NCI-H2107 (cell line): ENCODE measurements at places on chromosomes 5 and 9.

DNA sequence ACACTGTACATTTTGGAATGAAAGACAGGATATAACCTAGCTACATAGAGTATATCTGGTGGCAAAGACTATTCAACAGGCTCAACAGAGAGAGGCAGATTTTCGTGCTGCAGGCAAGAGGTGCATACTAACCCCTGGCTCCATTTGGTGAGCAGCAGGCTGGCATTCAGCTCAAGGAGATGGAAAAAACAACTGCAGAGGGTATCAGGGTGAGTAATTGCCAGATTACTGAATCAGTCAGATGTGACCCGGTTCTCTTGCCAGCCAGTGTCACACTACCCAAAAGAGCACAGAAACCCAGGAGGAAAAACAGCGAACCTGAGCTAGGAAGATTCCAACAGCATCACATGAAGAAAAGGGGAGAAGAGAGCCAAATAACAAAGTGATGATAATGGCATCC lies 130.4 kb upstream of the PRLR start:
- no peak for DNase-seq

DNA sequence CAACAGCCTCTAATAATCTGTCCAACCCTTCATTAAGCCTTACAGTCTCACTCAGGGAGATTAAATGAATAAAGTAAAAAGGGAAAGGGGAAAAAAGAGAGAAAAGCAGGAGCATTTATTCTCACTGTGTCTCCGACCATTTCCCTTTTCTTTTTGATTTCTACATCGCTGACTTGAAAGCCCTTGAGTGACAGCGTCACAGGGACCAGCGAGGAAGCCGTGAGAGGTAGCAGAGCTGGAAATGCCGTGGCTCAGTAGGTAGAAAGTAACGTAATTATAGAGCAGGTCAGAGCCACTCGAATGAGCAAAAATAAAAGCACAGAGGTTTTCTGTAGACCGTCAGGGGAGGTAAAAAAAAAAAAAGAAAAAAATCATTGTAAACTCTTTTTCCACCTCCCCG lies 52.4 kb downstream of the ASS1 start:
- DNase-seq: no peak

DNA sequence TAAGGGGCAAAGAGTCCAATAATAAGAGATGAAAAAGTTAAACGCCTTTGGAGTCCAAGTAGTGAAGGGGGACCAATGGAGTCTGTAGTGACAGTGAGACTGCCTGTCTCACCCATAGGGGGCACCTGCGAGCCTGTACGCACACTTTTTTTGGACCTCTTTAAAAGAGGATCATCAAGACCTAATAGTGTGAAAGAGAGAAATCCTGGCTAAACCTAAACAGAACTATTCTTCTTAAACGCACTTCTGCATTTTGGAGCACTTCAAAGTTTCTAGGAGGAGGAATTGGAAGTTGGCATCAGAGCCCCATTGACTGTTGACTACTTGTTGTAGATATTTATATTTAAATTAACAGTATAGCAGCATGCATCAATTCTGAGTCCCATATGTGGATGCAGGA lies 636.1 kb upstream of the KLF4 start:
- no peak for DNase-seq

- DNase-seq: no peak
Observed at GRCh38 chr5:111749303-111750026, 7.5 kb downstream of the NREP start.

DNA sequence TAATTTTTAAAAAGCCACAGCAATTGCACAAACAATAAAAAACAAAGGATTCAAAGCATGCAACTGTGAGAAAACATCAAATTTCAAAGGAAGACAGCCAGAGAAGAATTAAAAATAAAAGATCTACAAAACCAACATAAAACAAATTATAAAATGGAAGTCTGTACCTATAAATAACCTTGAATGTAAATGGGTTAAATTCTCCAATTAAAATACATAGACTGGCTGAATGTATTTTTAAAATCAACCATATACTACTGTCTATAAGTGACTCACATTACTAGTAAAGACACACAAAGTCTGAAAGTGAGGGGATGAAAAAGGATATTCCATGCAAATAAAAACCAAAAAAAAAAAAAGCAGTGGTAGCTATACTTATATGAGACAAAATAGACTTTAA lies 33.7 kb downstream of the BTNL8 start:
- DNase-seq: no peak

DNA sequence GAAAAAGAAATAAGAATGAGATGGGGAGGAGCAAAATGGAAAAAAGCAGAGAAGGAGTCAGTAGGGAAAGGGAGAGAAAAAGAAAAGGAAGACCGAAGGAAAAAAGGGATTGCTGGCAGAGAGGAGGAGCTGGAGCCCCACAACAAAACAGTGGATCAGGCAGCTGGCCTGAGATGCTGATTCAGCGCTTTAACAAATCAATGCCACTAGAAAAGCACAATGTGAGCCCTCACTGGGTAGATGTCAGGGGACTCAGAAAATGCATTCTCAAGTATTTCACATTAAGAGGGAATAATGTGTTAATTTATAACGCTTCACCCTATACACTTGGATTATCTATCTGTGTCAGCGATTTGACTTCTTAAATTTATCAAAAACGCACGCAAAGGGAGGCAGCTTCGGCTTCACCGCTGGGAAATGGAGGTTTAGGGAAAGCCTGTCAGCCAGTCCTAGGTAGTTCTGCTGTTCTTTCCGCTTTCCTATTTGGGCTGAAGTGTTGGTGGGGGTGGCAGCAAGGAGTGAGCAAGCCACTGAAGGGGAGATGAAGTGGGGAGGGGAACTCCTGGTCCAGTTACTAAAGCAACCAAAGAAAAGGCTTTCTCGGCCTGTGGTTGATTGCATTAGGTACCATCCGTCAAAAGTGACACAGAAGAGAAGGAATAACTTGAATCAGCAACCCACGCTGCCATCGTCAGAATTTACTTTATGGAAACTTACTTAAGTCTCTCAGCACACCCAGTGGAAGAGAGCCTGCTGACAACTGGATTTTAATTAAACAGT lies 161.6 kb downstream of the BNC2 start:
- DNase-seq: no peak

- no peak for DNase-seq
Observed at GRCh38 chr5:171808951-171809350, 23.3 kb downstream of the SMIM23 start.

- no peak for DNase-seq
Observed at GRCh38 chr5:176743136-176743861, 67.1 kb upstream of the UNC5A start.

- no peak for DNase-seq
Observed at GRCh38 chr5:17365811-17366138, 132.3 kb upstream of the TAF11L2 start.

- DNase-seq: no peak
Observed at GRCh38 chr5:83077662-83078261, 415 bp downstream of the XRCC4 start.

DNA sequence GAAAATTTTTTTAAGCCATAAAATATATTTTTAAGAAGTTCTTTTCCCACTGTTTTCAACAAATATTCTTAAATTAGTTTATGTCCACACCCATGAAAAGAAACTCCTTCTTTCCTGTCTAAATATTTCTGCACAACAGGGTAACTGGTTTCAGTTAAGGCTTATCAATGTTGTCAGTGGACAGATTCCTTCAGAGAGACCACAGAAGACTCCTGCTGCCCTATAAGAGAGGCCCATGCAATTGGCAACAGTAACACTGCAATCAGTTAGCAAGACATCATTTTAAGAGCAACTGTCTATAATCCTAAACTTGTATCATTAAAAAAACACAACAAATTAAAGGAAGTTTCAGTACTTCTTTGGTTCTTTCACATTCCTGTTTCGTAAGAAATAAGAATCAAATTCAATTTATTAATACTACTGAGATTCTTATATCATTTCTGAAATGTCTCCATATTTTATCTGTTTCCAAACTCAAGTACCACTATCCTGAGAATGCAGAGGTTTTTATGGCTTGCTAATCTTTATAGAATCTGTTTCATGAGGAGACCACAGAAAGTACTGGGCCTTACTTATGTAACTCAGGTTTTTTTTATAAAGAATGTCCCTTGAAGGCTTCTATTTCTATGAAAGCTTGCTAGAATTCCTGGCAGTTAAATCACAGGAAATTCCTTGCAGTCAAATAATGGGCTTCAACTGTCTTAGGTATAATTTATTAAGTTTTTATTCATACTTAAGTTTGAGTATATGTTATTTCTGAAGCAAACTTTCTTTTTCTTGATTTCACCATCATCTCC lies 240.2 kb downstream of the RFX3 start:
- DNase-seq: no peak

GRCh38 chr5:67315082-67315989 lies 118.7 kb upstream of the CD180 start:
- DNase-seq: no peak

DNA sequence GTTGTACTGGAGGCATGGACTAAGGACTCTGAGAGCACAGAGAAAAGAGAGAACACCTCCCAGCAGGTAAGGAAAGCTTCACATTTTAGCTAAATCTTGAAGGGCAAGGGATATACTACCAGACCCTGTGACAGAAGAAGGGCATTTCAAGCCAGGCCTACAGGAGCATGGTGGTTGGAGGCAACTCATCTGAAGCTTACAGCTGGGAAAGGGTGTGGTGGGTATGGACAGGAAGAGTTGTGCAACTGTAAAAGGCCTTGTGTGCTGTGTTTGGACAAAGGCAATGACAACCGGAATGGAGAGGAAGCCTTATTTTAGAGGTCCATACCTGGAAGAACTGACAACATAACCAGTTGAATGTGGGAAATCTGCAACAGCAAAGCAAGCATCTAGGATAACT lies 31.2 kb downstream of the NIPSNAP3B start:
- DNase-seq: no peak

DNA sequence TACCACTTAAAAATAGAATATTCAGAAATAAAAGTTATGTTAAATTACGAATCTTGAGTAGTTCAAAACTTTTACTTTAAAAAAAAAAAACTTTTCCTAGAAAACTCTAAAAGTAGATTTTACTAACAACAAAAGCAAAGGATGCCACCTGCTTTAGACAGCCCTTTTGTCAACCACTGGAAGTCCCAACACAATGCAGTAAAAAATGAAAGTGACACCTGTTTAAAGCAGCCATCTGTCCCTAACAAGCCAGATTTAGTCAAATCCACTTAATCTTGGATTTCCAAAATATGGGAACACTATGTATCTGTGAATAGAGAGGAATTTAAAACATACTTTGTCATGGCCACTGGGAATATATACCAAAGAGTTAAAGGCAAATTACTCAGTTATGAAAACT lies 3.8 kb downstream of the RFX3 start:
- no peak for DNase-seq

- DNase-seq: no peak
Observed at GRCh38 chr9:5452286-5452609, 1.9 kb downstream of the CD274 start.

DNA sequence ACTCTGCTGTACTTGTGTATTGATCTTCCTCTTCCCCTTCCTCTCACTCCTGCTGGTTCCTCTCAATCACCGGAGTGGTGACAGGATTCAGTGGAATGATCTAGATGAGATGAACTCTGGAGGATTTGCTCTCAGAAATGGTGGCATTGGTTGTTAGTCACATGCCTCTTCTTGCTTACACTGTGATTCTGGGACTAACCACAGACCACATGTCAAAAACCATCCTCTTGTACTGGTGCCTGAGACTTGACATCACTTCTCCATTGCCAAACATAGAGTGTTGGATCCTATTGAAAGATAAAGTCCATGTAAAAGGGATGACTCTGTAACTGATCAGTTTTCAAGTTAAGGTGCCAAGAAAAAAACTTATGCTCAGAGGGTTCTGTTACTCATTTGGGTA lies 506.5 kb downstream of the DMAC1 start:
- DNase-seq: no peak
